Progenitor cell of endocrine pancreas (in vitro differentiated cells): ENCODE measurements at places on chromosomes 12 and 14. TPM values are rescaled to one million over a fixed set of nuclear protein-coding genes. Genes with fewer than 3 reads are reported as not detected.

DNA sequence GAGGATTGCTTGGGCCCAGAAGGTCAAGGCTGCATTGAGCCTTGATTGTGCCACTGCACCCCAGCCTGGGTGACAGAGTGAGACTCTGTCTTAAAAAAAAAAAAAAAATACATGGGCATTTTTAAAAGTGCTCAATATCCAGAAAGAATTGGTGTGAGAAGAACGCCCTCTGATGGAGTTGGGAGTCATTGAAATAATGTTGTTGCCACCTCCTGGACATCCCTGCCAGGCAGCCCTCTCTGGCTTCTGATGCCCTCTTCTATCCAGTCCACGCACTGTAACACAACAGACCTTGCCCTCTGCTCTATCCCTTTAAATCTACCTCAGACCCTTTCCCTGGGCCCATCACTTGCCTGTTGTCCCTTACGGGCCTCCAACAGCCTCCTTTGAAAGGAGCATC is 4.9 kb downstream of the PTGDR start:
- no peak for DNase-seq
- no peak overlapping the region for H3K4me3 ChIP-seq
- no peaks in the 10 kb centered on the region for H3K36me3 ChIP-seq
- peaks cover 59% of the 10 kb centered on the region for H3K27me3 ChIP-seq
- peaks cover 7% of the 10 kb centered on the region for H3K4me1 ChIP-seq

DNA sequence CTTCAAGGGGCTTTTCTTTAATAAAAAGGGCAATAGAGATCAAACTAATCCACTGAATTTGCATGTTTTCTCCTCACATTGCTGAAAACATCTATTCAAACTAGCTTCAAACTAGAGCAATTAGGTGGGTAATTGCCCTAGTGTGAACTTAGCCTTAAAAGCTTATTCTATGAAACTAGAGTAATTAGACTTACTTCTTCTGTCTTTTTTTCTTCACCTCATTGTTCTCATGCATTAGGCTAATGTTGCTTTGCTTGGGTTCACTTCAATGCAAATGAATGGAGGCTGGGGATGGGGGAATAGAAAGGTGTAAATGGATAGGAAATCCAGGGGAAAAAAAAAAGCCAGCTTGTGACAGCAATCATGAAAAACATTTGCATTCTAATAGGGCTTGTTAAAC is 414.8 kb upstream of the LMO3 start:
- peaks cover 5% of the 10 kb centered on the region for H3K27me3 ChIP-seq
- H3K4me3 ChIP-seq: no peak overlapping the region
- H3K36me3 ChIP-seq: no peaks in the 10 kb centered on the region
- peaks cover 1% of the 10 kb centered on the region for H3K4me1 ChIP-seq
- no peak overlapping the region for H3K27ac ChIP-seq

DNA sequence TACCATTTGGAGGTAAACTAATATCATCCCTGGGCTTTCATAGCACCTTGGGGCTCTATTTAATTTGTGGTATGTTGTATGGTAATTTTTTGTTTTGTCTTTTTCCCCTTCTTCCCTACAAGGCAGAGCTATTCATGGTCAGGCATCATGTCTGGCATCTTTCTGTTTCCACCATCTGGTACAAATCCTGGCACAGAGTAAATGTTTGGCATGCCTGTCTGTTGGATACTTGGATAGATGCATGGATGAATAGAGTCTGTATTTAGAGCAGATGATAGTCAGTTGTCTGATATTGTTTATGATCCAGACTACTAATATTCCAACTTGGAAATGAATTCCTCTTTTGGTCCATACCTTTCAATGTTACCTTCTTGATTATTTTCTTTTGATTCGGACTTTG is 139.8 kb downstream of the NEDD1 start:
- H3K27me3 ChIP-seq: no peaks in the 10 kb centered on the region
- peaks cover 1% of the 10 kb centered on the region for H3K4me1 ChIP-seq
- no peak overlapping the region for H3K27ac ChIP-seq
- no peak for DNase-seq
- H3K36me3 ChIP-seq: no peaks in the 10 kb centered on the region

Gene ORMDL2
- total RNA-seq: 36.5 and 40.5 TPM in 2 replicates

GRCh38 chr14:31510222-31510621 is 22.4 kb upstream of the GPR33 start:
- H3K27me3 ChIP-seq: no peaks in the 10 kb centered on the region
- H3K4me3 ChIP-seq: no peak overlapping the region
- H3K4me1 ChIP-seq: no peaks in the 10 kb centered on the region
- no peak for DNase-seq
- no peaks in the 10 kb centered on the region for H3K36me3 ChIP-seq
- H3K27ac ChIP-seq: no peak overlapping the region

GRCh38 chr14:31084385-31084784 is 58.2 kb upstream of the STRN3 start:
- H3K4me1 ChIP-seq: peaks cover 4% of the 10 kb centered on the region
- H3K27ac ChIP-seq: peak overlapping the region; percentile 77
- no peaks in the 10 kb centered on the region for H3K36me3 ChIP-seq
- no peaks in the 10 kb centered on the region for H3K27me3 ChIP-seq
- H3K4me3 ChIP-seq: no peak overlapping the region

GRCh38 chr14:93824518-93825234 is 36.4 kb upstream of the PRIMA1 start:
- no peak for DNase-seq
- H3K36me3 ChIP-seq: no peaks in the 10 kb centered on the region
- peaks cover 2% of the 10 kb centered on the region for H3K27me3 ChIP-seq

DNA sequence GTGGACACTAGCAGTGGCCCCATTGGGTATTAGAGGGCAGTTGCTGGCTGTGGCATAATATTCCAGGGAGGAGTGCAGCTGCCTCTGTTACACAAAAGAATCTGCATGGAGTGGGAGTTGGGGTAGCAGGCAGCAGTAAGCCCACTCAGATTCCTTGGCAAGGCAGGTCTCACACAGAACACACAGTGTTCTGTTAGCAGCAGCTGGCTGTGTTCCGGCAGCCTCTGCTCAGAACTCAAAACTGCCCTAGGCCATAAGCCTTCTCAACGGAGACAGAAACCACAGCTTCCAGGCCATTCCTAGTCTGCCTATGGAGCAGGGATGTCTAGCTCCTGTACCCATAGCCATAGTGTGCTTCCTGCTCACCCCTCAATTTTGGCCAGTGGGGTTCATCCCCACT is 1085.4 kb downstream of the SLC6A15 start:
- no peaks in the 10 kb centered on the region for H3K36me3 ChIP-seq
- no peak overlapping the region for H3K27ac ChIP-seq
- H3K4me3 ChIP-seq: no peak overlapping the region
- DNase-seq: no peak
- H3K4me1 ChIP-seq: peaks cover 4% of the 10 kb centered on the region
- H3K27me3 ChIP-seq: no peaks in the 10 kb centered on the region
